Dermis microvascular lymphatic vessel endothelial cell (primary cell): ENCODE measurements at places on chromosomes 12 and 14. TPM values are rescaled to one million over a fixed set of nuclear protein-coding genes. Genes with fewer than 3 reads are reported as not detected.

GRCh38 chr12:92002195-92002649 is 143.4 kb downstream of the BTG1 start:
- no peak for DNase-seq

- DNase-seq: no peak
Measured at GRCh38 chr12:65619018-65619417, 205.3 kb upstream of the HMGA2 start.

DNA sequence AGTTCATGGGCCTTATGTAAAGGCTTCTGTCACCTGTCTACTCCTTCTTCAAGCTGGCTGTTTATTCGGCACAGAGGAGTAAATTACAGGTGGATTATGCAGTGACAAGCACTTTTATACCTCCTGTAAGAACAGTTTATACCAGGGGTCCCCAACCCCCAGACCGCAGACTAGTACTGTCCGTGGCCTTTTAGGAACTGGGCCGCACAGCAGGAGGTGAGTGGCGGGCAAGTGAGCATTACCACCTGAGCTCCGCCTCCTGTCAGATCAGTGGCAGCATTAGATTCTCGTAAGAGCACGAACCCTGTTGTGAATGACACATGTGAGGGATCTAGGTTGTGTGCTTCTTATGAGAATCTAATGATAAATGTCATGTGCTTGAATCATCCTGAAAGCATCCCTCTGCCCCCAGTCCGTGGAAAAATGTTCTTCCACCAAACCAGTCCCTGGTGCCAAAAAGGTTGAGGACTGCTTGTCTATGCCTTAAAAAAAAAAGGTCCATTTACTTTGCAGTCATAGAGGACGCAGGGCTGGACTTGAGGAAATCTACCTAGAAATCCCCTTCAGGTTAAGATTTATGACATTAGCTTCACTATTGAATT is 78.8 kb downstream of the ETV6 start:
- no peak for DNase-seq

- no peak for DNase-seq
Measured at GRCh38 chr12:130669205-130669557, 46.9 kb downstream of the RIMBP2 start.

- DNase-seq: peak; percentile 64
Measured at GRCh38 chr12:6226002-6226678, 25.9 kb downstream of the CD9 start.

DNA sequence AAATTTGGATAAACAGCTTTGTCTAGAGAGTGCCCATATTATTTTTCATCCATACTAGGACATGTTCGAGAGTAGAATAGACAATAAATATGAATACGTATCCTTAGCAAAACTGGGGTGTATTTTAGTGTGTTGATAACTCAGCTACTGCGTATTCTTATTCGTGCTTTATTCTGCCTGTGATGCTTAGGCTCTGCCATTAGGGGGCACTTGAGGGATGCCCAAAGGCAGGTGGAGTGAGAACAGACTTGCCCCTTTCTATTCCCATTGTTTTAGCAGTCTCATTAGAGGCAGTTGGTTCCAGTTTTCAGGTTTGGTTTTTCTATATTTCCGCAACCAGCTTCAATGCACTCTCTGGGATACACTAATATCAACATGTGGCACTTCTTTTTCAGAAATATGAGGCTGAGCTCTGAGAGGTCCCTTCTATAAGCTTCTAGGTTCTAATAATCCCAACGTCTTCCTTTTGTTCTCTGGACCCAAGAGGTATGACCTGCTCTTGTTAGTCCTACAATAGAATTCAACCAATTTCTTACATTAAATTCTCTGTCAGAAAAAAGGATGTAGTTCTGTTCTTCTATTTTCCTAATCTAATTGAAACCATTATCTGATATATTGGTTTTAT is 985.7 kb upstream of the FBXO33 start:
- no peak for DNase-seq

- no peak for DNase-seq
Measured at GRCh38 chr14:79248126-79248525, 963.2 kb downstream of the DIO2 start.

GRCh38 chr12:59548930-59549329 is 46.9 kb upstream of the SLC16A7 start:
- no peak for DNase-seq

- no peak for DNase-seq
Measured at GRCh38 chr12:65051218-65051617, 69.9 kb downstream of the WIF1 start.

- no peak for DNase-seq
Measured at GRCh38 chr14:95679148-95679815, 6.9 kb upstream of the TCL1B start.

- DNase-seq: no peak
Measured at GRCh38 chr12:123131291-123131832, 19.5 kb downstream of the PITPNM2 start.

GRCh38 chr12:51852404-51853137 is 4.1 kb upstream of the FIGNL2 start:
- no peak for DNase-seq

EML1 gene
- 29.9 and 35.1 TPM in 2 replicates for total RNA-seq

GPR135 gene
- 0.39 and 0.63 TPM in 2 replicates for total RNA-seq

SDR9C7 gene
- total RNA-seq: not detected in 2 replicates
